ENCODE measurements at places on chromosomes 16 and 17.

- no peak for DNase-seq
Measured at GRCh38 chr17:40346765-40347158, 17.8 kb downstream of the GJD3 start.

DNA sequence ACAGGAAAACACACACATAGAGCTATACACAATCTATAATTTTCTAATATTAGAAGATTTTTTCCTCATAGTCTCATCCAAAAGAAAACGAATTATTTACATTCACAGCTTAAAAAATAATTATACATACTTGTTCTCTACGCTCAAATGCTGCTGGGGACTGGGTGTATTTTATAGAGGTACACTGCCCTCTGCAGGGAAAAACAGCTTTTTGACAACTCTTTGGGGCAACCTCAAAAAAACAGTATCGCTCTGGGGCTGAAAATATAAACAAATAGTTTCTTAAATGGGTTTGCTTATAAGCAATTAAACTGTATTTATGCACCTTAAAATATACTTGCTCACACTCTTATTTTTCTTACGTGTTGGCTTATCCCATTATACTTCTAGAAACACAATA lies 261.8 kb upstream of the PSMD7 start:
- DNase-seq = peak; percentile 6

- DNase-seq = no peak
Measured at GRCh38 chr16:22337849-22338635, 36.4 kb downstream of the CDR2 start.

DNA sequence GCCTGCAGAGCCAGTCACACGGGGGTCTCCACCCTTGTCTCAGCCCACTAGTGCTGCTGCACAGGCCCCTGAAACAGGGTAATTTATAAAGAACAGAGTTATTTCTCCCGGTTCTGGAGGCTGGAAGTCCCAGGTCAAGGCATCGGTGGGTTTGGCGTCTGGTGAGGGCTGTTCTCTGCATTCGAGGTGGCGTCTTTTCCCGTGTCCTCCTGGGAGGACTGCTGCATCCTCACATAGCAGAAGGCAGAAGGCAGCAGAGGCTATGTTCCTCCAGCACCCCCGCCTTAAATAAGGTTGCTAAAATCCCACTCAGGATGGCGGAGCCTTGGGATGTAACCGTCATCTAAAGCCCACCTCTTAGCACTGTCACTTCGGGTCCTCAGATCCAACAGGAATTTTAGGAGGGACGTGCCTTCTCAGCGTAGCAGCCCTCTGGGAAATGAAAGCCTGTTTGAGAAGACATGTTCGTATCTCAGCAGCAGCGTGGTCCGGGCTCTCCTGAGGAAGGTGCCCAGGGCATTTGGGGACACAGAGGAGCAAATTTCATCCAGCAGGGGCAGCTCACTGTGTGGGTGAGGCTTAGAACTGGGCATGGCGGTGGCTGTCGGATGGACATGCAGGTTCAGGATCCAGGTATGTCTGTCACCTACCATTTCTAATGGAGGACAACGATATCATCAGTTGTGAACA lies 221.6 kb upstream of the CHMP6 start:
- DNase-seq = no peak

GRCh38 chr16:11253009-11253994 lies 2.7 kb downstream of the SOCS1 start:
- no peak for DNase-seq

GRCh38 chr17:3745071-3745470 lies 21.4 kb downstream of the HASPIN start:
- DNase-seq = no peak

DNA sequence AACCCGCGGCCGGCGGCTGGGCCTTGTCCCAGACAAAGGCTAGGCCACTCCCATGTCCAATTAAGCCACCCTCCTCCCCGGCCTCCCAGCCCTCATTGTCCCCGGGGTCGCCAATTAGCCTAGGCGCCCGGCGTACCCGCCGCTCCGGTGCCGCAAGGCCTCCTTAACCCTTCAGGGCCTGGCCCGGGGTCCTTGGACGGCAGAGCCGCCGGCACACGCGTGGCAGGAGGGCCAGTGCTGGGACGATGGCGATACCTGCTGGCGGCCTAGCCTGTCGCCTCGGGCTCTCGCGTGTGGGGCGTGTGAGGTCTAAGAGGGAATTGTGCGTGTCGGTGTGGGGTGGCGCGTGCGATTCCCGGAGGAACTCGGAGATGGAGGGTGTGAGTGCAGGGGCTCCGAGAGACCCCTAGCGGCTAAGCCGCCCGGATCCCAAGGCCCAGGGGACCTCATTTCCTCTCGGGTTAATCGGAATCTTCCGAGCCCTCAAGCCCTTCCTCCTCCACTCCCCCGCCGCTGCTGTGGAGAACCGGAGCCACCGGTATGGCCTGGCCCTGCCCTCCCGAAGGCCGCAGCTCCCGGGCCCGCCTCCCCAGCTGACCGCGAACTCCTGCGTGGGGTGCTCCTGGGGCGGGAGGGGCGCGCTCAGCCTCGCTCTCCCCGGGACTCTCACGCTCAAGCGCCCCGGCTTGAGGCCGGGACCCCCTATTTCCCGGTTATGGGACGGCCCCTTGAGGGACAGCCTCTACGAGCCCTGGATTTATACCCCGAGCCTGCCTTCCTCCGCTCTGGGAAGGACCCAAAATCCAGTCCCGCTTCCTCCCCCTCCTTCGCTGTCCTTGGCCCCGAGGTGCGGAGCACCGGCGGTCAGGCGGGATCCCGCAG lies 11.9 kb downstream of the TBX2 start:
- no peak for DNase-seq

GRCh38 chr17:66492561-66493005 lies 190.2 kb downstream of the PRKCA start:
- DNase-seq = no peak

All from HFF-Myc (cell line).